HFFc6 (cell line): ENCODE measurements at places on chromosomes 12 and 14.
A peak's percentile ranks its signal among the peaks of the same experiment; 100 is the strongest.

- DNase-seq, result no peak
Measured at GRCh38 chr12:87140262-87140661, 884.1 kb upstream of the MGAT4C start.

- DNase-seq, result no peak
Measured at GRCh38 chr12:10369557-10370415, 20.1 kb downstream of the KLRK1 start.

- DNase-seq, result no peak
Measured at GRCh38 chr12:1933342-1934051, 15.0 kb upstream of the CACNA2D4 start.

DNA sequence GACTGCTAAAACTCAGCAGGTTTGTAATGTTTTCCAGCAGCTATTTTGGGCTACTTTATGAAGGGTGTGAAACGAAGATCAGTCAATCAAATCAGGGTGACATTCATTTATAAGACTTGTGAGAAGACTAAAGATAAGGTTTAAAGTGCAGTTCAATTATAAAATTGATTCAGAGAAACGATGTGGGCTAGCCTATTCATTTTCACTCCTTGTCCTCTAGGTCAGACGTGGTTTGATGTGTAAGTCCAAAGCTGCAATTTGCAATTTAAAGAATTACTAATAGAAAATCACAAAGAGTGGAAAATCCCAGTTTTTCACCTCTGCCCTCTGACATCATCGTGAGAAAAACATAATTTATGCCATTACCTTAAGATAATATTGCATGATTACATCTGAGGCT, 243.5 kb upstream of the NOVA1 start:
- DNase-seq, result no peak

GRCh38 chr12:54425702-54426101, 6.6 kb upstream of the ITGA5 start:
- no peak for DNase-seq

DNA sequence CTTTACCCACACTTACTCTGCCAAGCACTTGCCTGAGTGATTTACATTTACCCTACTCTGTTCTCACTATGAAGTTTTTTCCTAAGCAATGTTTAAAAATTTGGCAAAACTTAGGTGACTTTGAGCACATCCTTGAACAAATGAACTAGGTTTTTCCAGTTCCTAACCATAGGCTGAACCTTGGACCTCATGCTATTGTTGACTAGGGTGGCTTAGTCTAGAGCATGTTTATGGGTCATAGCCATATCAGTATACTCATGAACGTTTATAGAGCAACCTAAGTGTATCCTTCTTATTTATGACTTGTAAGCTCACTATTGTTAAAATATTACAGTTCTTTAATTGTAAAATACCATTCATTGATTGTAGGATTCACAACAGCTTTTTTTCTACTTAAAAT, 85.0 kb upstream of the KRR1 start:
- no peak for DNase-seq

DNA sequence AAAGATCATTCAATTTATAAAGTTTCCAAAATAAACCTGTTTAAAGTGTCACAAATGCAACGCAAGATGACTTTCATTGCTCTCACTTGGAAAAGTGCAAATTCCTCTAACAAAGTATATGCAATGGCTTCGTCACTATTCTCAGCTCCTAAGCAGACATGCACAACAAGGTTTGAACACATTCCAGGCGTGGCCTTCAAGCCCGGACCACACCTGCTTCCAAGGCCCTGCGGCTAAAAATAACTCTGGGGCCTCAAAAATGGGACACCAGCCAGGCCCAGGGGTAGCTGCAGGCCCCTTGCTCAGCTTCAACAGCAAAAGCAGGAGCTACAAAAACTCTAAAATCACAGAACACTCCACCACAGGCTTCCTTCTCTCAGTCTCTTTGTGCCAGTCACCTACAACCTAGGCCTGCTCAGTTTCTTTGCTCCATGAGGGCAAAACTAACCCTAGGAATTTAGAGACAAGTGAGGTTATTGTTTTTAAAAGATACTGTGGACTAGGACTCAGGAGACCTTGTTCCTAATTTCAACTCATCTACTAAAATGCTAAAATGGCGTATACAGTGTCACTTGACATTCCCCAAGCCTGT, 29.3 kb downstream of the DUSP16 start:
- DNase-seq, result no peak

DNA sequence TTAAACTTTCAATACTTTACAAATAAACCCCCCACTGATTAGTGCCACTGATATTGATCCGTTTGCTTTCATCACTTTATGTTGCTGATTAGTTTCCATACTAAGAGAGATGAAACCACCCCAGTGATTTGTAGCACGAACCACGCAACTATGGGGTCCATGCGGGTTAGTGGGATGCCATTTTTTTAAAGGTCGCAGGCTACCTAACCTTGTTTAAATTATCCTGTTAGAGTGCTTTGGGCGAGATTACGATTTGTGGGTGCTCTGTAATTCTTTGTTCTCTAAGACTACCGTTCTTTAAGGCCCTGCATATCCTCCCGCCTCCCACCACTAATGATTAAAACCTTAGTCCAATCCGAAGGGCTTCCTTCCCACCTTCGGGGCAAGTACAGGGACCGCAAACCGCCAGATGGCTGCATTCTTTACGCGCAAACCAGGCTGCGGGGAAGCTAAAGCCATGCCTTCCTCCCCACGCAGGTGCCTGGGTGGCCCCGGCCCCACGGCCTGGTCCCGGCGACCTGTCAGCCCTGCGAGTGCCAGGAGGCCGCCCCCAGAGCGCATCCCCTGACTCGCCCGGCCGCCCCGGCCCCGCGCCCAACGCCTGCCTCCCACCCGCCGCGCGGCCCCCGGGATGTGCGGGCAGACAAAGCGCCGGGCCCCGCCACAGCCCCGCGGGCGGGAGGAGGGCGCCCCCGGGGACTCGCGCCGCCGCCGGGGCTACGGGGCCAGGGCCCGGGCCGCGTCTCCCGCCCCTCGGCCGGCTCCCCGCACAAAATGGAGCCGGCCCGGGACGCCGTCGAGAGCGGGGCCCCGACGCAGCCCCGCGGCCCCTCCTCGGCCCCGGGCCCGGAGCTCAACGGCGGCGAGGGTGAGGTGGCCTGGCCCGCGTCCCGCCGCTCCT, 759 bp downstream of the NFYB start:
- peak; percentile 45 for DNase-seq

GRCh38 chr14:103330536-103330935, 3.5 kb upstream of the EIF5 start:
- DNase-seq, result no peak

GRCh38 chr12:68389305-68389704, 57.1 kb upstream of the MDM1 start:
- no peak for DNase-seq

GRCh38 chr12:107359382-107359781, 266.0 kb upstream of the CRY1 start:
- DNase-seq, result peak; percentile 10

- DNase-seq, result no peak
Measured at GRCh38 chr12:53324113-53324778, 2.8 kb upstream of the AAAS start.

DNA sequence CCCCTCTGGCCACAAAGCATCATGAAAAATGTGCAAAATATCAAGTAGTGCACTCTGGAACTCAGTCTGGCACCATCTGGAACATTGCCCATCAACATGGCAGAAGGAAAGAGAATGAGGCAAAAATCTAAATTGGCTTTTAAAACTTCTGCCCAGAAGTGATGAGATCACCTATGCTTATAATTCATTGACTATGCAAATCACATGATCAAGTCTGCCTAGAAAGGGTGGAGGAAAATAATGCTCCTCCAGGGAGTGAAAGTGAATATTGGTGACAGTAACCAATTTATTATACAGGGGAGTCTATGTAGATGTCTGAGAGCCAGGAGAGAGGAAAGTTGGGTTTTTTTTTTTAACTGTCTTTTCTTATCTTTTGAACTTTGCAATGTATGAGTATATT, 73.3 kb upstream of the HIF1A start:
- no peak for DNase-seq

DNA sequence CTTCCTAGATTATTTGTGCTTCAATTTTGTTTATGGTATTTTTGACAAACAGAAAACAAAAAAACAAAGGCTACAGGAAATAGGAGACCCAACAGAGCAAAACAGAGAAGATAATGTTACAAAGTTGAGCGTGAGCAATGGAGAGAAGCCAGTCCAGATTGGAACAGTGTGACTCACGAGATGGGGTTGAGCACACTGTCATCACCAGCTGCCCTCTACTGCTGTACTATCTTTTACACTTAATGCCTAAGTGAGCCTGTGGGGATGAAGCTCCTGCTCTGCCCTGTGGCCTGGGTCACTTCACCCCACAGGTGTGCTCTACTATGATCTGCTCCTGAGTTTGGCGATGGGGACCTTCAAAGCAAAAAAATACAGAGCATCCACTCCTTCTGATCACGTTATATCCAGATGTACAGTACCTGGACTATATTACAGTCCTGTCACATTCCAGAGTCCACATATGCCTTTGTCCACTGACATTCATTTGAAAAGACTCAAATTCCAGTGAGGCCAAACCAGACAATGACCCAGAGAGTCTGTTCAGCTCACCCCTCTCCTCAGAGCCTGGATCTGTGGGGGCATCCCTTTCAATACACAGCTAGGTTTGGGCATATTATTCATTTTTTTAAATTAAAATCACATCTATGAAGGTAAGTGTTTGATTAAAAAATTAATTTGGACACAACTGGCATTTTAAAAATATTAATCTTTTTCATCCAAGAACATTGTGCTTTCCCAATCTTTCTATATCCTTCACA, 4.4 kb downstream of the IPO8 start:
- peak; percentile 73 for DNase-seq

- no peak for DNase-seq
Measured at GRCh38 chr14:101506211-101506925, 54.9 kb upstream of the DIO3 start.

GRCh38 chr12:79063258-79063657, 198.7 kb downstream of the SYT1 start:
- DNase-seq, result no peak

DNA sequence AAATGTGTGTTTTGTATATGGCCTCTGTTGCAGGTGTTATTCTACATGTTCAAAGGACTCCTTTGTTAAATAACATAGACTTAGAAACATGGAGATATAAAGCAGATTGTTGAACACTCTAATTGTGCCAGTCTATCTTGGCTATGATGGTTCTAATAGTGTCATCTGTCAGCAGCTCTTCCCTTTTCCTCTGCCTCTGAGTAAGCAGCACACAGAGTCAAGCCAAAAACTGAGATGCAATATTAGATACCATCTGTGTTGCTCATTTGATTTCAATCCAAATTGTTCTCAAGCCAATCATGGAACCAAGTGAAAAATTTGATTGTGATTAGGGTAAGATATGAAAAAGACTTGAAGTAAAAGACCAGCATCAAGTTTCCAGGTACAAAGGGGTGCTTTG, 871.1 kb upstream of the MGAT4C start:
- DNase-seq, result no peak

GRCh38 chr14:106083082-106083481, 556.7 kb downstream of the TMEM121 start:
- no peak for DNase-seq

DNA sequence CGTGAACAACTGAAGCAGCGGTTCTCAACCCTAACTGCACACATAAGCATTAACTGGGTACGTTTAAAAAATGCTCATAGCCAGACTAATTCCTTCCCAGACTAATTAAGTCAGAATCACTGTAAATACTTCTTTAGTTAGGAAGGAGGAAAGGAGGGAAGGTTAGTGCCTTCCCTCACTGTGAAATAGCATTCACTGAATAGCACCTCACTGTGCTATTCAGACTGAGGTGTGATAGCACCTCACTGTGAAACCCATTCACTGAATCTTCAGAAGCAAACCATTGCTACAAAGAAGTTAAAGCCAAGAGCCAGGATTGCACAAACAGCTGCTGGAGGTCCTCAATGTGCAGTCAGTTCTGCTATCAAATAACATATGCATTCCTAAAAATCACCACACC, 58.8 kb downstream of the RTN1 start:
- DNase-seq, result no peak

DNA sequence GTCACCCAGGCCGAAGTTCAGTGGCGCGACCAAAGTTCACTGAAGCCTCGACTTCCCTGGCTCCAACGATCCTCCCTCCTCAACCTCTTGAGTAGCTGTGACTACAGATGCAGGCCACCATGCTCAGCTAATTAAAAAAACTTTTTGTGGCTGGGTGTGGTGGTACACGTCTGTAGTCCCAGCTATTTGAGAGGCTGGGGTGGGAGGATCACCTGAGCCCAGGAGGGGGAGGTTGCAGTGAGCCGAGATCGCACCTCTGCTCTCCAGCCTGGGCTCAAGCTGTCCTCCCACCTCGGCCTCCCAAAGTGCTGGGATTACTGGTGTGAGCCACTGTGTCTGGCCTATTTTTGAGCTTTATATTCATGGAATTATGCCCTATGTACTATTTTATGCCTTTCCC, 18.1 kb upstream of the RAD52 start:
- no peak for DNase-seq

DNA sequence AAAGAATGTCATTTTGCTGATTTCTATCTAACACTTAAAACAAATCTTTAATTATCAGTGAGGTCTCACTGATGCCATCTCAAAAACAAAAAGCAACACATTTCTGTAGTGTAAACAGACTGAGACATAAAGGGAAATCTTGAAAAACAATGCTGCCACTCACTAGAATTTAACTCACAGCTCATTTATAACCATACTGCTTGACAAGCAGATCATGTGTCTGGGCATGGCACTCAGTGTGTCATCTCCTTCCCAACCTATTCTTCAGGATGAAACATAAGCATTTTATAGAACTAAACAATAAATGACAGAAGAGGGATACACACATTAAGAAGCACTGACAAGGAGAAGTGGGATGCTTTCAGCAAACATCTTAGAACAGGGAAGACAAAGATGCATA, 22.4 kb downstream of the ATF7 start:
- no peak for DNase-seq

GRCh38 chr12:74781991-74782485, 244.4 kb downstream of the ATXN7L3B start:
- DNase-seq, result no peak
